ENCODE measurements at places on chromosomes 13 and 19.

- no peak for DNase-seq
Measured at GRCh38 chr13:70884196-70884595, 775.9 kb upstream of the KLHL1 start.

GRCh38 chr13:33678906-33679657 is 138.9 kb upstream of the RFC3 start:
- DNase-seq = peak; percentile 62

DNA sequence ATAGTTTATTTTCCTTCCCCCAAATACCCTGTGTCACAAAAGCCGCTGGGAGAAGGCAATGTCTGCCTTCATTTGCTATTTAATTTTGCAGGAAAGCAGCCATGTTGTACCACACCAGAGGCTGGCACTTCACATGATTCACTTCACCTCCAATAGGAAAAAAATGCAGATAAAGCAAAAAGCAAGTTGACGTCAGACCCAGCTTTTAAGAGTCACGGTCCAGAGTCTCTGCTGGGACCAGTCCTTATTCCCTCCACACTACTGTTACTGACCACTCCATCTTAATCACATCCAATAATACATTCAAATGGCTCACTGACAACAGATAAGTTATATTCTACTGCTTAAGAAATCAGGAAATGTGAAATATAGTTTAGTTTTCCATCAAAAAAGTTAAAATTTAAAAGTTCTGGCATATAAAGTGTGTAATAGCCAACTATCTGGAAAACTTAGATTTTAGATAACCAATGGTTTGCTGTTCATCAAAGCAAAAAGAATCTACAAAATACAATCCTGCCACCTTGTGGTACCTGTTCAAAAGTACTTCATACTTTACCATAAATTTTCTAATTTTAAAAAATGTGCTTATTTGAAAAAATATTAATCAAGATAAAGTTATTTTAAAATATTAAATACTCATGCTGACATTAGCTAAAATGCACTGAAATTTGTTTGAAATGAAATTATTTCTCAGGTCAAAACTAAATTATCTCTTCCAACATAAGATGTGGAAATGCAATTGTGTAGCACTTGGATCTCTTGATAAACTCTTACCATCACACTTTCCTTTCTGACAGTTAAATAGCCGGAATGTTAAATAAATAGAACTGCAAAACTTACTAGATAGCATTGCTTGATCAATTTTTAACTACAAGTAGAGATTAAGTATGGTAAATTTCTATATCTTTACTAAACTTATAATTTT is 97.3 kb downstream of the SERP2 start:
- DNase-seq = no peak

DNA sequence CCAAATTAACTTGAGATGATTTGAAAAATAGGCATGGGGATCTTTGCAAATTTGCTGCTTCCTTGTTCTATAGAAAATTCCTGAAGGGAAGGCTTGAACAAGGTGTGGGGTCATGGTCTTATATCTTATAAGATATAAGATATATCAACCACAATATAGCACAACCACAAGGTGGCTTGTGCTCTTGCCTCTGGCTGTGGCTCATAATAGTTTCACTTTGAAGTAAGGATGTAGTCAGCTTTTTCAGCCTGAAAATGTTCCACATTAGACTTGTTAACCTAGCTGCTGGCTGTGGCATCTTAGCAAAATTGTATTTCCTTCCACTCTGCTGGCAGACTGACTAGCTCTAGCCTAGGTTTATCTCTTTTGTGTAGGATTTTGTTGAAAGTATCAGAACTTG is 169.7 kb downstream of the KLF5 start:
- DNase-seq = no peak

DNA sequence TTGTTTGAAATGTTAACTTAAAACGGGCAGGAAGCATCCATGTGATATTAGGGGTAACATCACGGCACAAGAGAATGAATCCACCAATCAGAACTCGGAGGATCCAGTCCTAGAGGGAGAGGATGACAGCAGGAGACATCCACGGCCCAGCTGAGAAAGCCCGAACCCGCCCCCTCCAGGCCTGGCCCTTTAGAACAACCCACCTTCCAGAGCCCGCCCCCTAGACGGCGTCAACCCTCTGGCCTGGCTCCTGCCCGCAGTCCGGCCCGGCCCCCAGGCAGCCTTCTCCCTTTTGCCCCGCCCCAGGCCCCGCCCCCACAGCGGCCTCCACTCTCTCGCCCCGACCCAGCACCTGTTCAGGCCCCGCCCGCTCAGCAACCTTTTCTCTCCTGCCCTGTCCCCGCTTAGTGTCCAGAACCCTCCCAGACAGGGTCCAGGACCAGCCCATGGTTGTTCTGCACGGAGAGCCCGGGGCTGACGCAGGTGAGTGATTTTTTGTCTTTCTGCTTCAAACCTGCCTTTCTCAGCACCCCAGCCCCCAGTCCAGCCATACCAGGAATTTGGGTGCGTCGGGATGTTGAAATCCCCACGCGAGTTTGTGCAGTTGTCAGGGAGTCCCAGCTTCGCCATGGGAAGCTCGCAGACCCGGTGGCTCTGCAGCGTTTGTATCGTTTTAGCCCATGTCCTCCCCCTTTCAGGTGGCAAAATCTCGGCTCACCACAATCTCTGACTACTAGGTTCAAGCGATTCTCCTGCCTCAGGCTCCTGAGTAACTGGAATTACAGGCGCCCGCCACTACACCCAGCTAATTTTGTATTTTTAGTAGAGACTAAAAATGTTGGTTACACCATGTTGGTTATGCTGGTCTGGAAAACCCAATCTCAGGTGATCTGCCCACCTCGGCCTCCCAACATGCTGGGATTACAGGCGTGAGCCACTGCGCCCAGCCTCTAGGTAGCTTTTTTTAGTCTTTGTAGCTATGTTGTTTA is 16.1 kb downstream of the ZNF816 start:
- DNase-seq = no peak

DNA sequence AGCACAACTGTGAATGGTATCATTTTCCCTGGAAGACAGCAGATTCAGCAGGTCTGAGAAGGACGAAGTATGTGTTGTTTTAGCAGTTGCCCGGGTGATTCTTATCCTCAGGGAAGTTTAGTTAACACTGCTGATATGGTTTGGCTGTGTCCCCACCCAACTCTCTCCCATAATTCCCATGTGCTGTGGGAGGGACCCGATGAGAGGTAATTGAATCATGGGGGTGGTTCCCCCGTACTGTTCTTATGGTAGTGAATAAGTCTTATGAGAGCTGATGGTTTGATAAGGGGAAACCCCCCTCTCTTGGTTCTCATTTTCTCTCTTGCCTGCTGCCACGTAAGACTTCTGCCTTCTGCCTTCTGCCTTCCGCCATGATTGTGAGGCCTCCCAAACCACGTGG is 81.0 kb upstream of the UBAC2 start:
- DNase-seq = no peak

DNA sequence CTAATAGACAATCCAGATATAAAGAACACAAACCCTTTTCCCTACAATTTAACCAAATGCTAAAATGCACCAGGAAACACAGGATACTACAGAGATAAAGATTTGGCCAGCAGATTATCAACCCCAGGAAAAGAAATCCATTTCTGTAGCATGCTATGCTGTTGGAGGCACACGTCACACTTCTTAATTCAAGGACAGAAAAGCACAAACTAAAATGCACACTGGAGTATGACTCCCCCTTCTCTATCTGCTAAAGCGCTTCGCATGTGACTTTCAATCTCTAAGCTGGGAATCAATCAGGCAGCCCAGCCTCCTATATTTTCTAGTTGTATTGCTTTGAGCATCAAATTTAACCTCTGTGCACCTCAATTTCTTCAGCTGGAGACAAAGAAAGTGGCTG is 22.2 kb downstream of the ABCC4 start:
- DNase-seq = no peak

DNA sequence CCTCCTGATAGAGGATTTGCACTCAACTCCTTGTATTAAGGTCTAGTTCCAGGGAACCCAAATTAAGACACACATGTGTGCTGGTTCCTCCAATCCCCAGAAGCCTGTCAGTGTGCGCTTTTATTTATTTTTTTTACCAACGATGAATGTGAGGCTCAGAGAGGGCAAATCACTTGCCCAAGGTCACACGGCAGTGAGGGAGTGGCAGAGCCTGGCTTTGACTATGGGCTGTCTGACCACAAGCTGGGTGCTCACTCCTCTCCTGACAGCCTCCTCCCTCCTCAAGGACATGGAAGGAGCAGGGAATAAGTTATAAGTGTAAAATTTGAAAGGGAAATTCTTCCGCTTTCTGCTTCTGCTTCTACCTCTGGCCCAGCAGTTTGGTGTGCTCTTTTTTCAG is 48.9 kb downstream of the CYP4F22 start:
- DNase-seq = no peak

- no peak for DNase-seq
Measured at GRCh38 chr19:44927746-44928145, 13.3 kb downstream of the APOC1 start.

DNA sequence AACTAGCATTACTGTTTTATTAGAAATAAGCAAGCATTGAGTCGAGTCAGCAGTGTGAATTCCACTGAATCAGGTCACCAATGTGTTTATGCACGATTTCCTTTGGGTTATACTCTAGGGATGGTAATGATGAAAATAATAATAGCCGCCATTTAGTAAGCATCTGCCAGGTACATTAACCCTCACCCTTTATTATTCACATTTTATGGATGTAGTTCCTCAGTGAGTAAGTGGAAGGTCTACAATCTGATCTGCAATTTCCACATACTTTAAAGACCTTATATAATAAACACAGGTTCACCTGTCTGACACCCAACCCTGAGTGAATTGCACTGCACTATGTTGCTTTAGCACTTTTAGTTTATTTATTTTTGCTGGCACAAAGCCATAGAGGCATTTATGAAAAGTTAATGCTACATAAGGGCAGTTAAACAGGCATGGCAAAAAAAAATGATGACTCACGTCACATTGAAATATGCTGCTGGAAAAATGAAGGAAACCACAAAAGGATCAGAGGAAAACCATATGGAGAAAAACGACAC is 122.4 kb downstream of the TRPC4 start:
- no peak for DNase-seq

- DNase-seq = no peak
Measured at GRCh38 chr13:98525456-98526181, 51.3 kb downstream of the STK24 start.

- DNase-seq = no peak
Measured at GRCh38 chr13:36158611-36159010, 27.4 kb upstream of the DCLK1 start.

- DNase-seq = peak; percentile 52
Measured at GRCh38 chr13:29849731-29850212, 645 bp downstream of the UBL3 start.

DNA sequence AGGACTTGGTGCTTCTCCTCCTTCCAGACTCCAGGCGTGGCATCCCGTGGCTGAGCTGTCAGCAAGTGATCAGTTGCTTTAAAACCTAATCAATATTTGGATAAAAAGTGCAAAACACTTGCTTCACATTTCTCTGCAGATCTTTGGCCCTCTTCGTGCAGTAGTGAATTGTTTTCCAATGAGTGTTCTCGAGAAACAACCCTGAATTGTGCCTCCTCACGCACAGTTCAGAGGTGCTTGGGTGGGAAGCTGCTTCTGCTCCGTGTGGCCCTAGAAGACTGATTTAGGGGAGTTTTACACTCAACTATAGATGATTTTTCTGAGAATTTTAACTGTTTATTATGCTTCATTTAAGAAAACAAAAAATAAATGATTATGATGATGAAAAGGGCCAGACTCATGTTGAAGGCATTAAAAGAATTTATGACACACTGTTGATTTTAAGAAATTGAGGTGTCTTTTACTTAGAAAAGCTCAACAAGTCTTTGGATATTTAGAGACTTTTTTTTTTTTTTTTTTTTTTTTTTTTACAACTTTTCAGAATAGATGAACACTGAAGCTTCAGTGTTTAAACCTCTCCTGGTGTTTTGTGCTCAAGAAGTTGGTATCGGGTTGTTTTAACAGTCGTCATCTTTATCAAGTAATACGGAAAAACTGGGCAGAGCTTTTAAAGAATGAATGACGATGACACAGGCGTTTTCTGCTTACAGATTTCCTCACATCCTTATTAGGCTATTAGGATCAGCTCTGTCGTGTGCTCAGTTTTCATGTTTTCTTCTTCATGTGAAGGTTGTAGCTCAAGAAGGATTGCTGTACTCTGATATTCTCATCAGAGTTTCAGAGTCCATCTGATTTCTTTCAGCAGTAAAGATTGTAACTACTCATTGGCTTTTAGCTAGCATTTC is 39.5 kb upstream of the TEX29 start:
- no peak for DNase-seq

GRCh38 chr13:30618930-30619279 is 1.2 kb downstream of the USPL1 start:
- DNase-seq = no peak

GRCh38 chr13:97539651-97540610 is 106.0 kb downstream of the RAP2A start:
- no peak for DNase-seq

- no peak for DNase-seq
Measured at GRCh38 chr19:980133-980998, 3.8 kb upstream of the WDR18 start.

GRCh38 chr13:33376212-33376611 is 90.7 kb upstream of the STARD13 start:
- no peak for DNase-seq

GRCh38 chr13:51246418-51247277 is 24.4 kb downstream of the FAM124A start:
- DNase-seq = peak; percentile 77

- DNase-seq = no peak
Measured at GRCh38 chr19:7927605-7928333, 1.8 kb upstream of the CTXN1 start.

DNA sequence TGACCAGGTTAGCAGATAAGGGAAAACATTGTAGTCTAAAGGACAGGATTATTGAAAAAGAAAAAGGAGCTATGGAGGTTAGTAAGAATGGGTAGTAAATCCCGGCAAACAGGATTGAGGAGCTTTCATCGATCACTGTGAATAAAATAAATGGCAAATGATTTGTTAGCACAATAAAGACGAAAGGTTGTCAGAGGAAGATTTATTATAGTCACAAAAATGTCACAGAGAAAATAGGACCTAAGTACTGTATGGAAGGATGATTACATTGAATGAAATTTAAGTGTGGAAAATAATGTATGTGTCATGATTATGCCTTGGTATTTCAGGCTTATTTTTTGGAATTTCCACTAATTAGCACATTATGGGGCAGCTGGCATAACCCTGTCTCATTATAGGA is 519.2 kb upstream of the SLITRK6 start:
- no peak for DNase-seq

GRCh38 chr13:66635526-66635925 is 594.6 kb downstream of the PCDH9 start:
- no peak for DNase-seq

GRCh38 chr13:99157046-99157445 is 43.6 kb upstream of the UBAC2 start:
- no peak for DNase-seq

DNA sequence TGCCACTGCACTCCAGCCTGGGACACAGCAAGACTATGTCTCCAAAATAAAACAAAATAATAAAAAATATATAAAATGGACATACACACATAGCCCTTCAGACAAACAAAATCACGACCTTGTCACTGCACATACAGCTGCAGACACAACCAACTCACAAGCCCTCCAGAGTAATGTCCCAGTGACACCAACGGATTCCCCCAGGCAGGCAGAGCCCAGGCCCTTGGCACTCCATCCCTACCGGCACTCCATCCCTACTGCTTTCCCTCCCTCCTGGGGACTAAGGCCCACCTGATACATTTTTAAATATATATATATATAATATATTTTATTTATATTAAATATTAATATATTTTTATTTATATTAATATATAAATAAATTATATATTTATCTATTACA is 18.5 kb downstream of the ZNF101 start:
- DNase-seq = no peak

GRCh38 chr19:54530866-54531265 is 28.2 kb downstream of the LAIR2 start:
- DNase-seq = no peak

- no peak for DNase-seq
Measured at GRCh38 chr19:49666120-49666444, 349 bp downstream of the BCL2L12 start.

Data from posterior cingulate gyrus (tissue), 11 donors.